ENCODE measurements at places on chromosomes 11 and 22.

- peak overlapping the region; percentile 45 for H3K27ac ChIP-seq
- no peak overlapping the region for H3K4me3 ChIP-seq
- no peaks in the 10 kb centered on the region for H3K27me3 ChIP-seq
- peaks cover 34% of the 10 kb centered on the region for H3K4me1 ChIP-seq
- peaks cover 3% of the 10 kb centered on the region for H3K36me3 ChIP-seq
Observed at GRCh38 chr11:96159968-96160367, 183.0 kb downstream of the MAML2 start.

DNA sequence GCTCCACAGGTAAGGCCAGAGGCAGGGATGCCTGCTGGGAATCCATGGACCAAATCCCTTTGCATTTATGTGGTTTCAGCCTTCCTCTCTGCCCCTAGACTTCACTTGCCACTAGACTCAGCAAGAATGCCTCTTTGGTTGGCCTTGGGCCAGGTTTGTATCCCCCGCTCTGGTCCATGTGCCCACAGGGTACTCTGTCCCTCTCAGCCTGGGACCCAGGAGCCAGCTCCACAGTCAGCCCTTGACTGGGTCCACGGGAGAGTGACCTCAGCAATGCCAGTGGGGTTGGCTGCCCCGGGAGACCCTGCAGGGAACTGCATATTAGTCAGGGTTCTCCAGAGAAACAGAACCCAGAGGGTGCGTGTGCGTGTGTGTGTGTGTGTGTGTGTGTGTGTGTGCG is 28.3 kb upstream of the LINC01488 start:
- H3K36me3 ChIP-seq = peaks cover 5% of the 10 kb centered on the region
- H3K4me3 ChIP-seq = no peak overlapping the region
- no peak for DNase-seq
- peaks cover 16% of the 10 kb centered on the region for H3K27me3 ChIP-seq

GRCh38 chr22:22076361-22076760 is 93.8 kb upstream of the TOP3B start:
- no peak overlapping the region for H3K4me3 ChIP-seq
- H3K36me3 ChIP-seq = peaks cover 7% of the 10 kb centered on the region
- H3K27me3 ChIP-seq = peaks cover 53% of the 10 kb centered on the region
- DNase-seq = no peak
- no peaks in the 10 kb centered on the region for H3K4me1 ChIP-seq
- H3K27ac ChIP-seq = no peak overlapping the region

- peak overlapping the region; percentile 67 for H3K27ac ChIP-seq
- peak; percentile 13 for DNase-seq
- H3K27me3 ChIP-seq = peaks cover 12% of the 10 kb centered on the region
- no peaks in the 10 kb centered on the region for H3K36me3 ChIP-seq
- peak overlapping the region; percentile 33 for H3K4me3 ChIP-seq
Observed at GRCh38 chr11:125941619-125942611, 3.9 kb upstream of the VSIG10L2 start.

GRCh38 chr11:73386016-73386415 is 9.8 kb downstream of the RELT start:
- H3K4me3 ChIP-seq = peak overlapping the region; percentile 84
- DNase-seq = no peak
- peaks cover 57% of the 10 kb centered on the region for H3K4me1 ChIP-seq
- H3K27me3 ChIP-seq = no peaks in the 10 kb centered on the region
- H3K36me3 ChIP-seq = peaks cover 2% of the 10 kb centered on the region

DNA sequence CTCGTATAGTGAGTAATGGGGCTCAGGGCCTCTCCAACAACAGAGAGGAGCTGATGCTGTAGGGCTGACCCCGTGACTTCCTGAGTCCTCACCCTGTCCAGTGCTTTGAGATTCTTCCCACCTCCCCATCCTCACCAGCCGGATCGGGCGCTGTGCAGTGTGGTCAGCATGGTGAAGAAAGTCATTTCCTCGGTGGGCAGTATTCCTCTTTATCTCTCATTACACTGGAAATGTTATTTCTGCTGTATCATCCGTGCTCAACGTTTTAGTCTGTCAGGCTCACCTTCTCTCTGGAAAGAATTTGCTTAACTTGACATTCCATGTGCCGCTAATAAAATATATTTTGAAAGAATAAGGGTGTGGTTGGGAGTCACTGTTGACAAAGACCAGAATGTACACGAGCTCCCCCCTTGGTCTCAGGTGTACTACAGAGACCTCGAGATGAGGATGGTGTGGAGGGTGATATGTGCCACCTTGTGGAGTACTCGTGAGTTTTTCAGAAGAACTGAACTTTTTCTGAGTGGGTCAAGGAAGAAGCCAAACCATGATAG is 25.7 kb upstream of the SCGB1A1 start:
- DNase-seq = no peak
- peaks cover 4% of the 10 kb centered on the region for H3K4me1 ChIP-seq
- H3K27me3 ChIP-seq = no peaks in the 10 kb centered on the region
- no peak overlapping the region for H3K27ac ChIP-seq

DNA sequence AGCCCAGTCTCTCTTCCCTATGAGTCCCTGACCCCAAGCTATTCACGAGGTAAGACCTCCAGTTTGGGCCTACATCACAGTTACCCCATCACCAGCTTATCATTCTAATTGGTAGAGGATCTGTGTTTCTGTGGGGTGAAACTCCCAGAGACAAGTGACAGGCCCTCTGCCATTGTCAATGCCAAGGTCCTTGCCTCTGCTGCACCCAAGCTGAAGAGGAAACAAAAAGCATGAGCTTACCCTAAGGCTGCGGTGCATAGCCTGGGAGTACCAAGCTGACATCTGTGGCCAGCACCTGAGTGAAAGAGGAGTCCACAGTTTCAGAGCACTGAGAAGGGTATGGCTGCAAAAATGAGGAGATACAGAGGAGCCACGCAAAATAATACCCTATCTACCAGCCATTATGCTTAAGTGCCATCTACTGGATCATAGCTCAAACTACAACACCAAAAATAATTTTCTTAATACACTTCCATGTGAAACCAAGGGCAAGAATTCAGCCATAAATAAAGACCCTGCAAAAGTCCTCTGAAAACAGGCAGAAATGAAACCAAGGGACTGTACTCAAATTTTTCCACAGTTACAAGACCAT is 62.3 kb upstream of the ANO5 start:
- H3K4me1 ChIP-seq = no peaks in the 10 kb centered on the region
- no peaks in the 10 kb centered on the region for H3K36me3 ChIP-seq
- no peak for DNase-seq
- H3K27ac ChIP-seq = no peak overlapping the region

GRCh38 chr11:47967577-47968525 is 12.5 kb upstream of the PTPRJ start:
- no peak overlapping the region for H3K27ac ChIP-seq
- no peaks in the 10 kb centered on the region for H3K36me3 ChIP-seq
- peaks cover 2% of the 10 kb centered on the region for H3K4me1 ChIP-seq
- no peak overlapping the region for H3K4me3 ChIP-seq

DNA sequence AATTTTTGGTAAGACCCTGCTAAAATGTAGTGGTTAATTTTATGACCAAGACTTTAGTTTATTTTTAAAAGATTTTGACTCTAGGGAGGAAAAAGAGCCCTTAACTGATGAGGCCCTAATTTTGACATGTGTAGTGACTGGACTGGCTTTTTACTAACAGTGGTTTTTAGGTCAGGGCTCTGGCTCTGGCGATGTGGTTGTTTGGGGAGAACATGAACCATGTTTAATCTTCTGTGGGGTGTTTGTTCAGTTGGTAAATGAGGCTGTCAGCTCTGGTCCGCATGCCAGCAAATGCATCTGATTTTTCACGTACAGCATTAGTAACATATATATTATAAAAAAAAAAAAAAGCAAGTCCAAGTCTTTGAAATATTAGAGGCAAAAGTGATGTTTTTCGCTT is 104.3 kb downstream of the EXT2 start:
- peaks cover 2% of the 10 kb centered on the region for H3K4me1 ChIP-seq
- no peak overlapping the region for H3K4me3 ChIP-seq
- no peak overlapping the region for H3K27ac ChIP-seq
- peaks cover 7% of the 10 kb centered on the region for H3K36me3 ChIP-seq
- H3K27me3 ChIP-seq = no peaks in the 10 kb centered on the region

DNA sequence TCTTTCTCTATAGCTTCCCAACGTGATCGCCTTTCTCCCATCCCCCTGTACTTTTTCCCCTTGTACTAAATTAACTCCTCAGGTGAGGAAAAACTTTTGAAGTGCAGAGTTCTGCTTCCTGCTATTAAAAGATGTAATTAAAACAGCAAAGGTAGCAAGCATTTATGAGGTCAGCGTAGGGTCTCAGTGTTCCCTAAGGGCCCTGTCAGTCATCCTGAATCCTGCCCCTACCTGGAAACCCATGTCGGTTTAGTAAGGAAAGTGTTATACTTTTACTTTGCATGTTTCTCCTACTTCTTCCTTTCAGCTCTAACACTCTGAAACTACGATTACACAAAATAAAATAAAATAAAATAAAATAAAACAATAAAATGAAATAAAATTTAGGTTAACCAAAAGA is 1.3 kb upstream of the HBB start:
- H3K27me3 ChIP-seq = peaks cover 15% of the 10 kb centered on the region
- no peaks in the 10 kb centered on the region for H3K4me1 ChIP-seq
- no peak overlapping the region for H3K4me3 ChIP-seq
- no peak overlapping the region for H3K27ac ChIP-seq
- H3K36me3 ChIP-seq = no peaks in the 10 kb centered on the region
- DNase-seq = no peak

- H3K4me1 ChIP-seq = peaks cover 8% of the 10 kb centered on the region
- H3K4me3 ChIP-seq = no peak overlapping the region
- no peaks in the 10 kb centered on the region for H3K36me3 ChIP-seq
- no peak overlapping the region for H3K27ac ChIP-seq
Observed at GRCh38 chr22:30235687-30236170, 10.8 kb downstream of the LIF start.

- H3K4me3 ChIP-seq = no peak overlapping the region
- H3K36me3 ChIP-seq = no peaks in the 10 kb centered on the region
- H3K4me1 ChIP-seq = no peaks in the 10 kb centered on the region
- H3K27me3 ChIP-seq = peaks cover 30% of the 10 kb centered on the region
- H3K27ac ChIP-seq = no peak overlapping the region
Observed at GRCh38 chr11:134711588-134711987, 299.5 kb upstream of the B3GAT1 start.

DNA sequence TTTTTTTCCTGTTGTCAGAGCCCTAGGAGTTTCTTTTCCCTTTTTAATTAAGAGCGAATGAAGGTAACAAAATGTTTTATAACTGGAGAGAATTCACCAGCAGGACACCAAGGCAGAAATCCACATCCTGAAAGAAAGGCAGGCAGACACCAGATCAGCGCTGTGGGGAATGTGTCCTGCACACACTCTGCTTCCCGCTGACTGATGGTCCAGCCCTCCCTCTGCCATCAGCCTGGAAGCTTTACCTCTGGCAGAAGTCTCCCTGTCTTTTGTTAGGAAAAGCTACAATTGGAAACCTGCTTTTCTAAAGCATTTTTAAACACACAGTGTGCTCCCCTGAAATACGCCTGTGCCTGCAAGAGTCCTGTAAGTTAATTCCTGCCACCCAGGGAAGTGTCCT is 638.5 kb downstream of the NTM start:
- no peak for DNase-seq
- no peaks in the 10 kb centered on the region for H3K4me1 ChIP-seq
- no peak overlapping the region for H3K4me3 ChIP-seq
- H3K27me3 ChIP-seq = peaks cover 5% of the 10 kb centered on the region

- DNase-seq = no peak
- no peak overlapping the region for H3K4me3 ChIP-seq
- peaks cover 36% of the 10 kb centered on the region for H3K4me1 ChIP-seq
- H3K36me3 ChIP-seq = no peaks in the 10 kb centered on the region
- H3K27me3 ChIP-seq = no peaks in the 10 kb centered on the region
- H3K27ac ChIP-seq = peak overlapping the region; percentile 57
Observed at GRCh38 chr22:19888131-19888746, 33.6 kb upstream of the GNB1L start.

- peaks cover 58% of the 10 kb centered on the region for H3K4me1 ChIP-seq
Observed at GRCh38 chr11:61069427-61069826, 32.9 kb upstream of the CD5 start.

All from T-helper 17 cell (primary cell).